NCI-H69 (cell line): ENCODE measurements at places on chromosomes 12 and 14.

DNA sequence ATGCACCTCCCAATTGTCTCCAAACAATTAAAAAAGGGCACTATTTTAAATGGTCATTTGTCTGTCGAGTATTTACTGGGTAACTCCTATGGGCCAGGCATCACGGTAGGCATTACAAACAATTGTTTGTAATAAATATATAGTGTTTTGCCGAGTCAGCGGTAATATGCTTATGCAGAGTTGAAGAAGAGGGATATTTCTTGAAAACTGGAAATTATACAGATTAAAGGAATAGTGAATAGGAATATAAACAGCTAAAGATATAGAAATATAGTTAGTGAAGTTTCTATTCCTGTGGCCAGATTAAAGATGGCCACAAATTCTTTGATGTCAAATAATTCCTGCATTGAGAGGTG is 13.5 kb upstream of the CRADD start:
- no peak for DNase-seq

DNA sequence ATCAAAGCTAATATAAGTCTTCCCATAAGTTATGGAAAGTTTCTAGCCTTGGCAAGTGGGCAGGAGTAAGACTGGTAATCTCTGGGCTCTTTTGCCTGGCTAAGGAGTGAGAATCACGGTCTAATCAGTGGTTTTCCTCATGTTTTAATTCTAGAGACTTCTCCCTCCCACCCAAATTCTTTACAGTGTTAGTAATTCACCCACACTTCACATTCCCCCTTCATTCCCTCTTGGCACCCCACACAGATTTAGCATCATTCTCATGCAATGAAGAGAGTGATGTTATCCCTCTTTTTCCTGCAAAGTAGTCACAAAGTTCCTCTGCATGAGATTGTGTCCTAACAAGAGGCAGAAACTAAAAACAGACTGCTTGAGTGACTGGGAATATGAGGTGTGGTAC is 28.6 kb upstream of the CACNA2D4 start:
- no peak for DNase-seq

- no peak for DNase-seq
Measured at GRCh38 chr12:98738539-98738938, 93.4 kb downstream of the APAF1 start.

DNA sequence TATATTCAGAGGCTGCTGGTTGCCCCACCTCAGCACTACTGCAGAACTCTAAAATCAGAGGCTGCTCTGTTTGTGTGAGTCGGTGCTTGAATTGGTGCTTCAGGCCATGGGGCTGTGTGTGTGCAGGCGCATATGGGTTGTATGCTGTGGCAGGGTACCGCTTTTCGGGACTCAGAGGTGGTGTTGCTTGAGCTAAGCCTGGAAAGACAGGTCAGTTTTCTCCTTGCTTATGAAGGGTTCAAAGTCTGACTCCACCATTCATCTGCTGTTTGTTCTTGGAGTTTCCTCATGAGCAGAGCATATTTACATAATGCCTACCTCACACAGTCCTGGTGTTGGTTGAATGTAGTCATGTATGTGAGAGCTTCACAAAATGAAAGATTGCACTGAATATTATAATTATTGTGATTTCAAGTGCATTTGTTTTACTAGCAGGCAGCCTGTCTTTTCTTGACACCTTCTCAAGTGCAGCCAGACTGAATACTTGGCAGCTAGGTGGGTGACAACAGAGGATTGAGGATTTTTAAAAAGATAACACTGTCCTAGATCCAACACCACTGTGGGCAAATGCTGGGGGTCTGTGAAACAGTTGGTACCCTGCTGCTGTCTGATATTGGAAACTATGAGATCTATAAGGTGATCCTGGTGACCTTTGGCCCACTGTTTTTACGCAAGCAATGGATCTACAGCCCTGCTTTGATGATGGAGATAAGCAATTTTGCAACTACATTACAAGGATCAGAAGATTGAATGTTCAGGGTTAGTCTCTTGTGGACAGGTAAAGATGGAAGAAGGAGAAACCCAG is 1.0 kb upstream of the ANG start:
- no peak for DNase-seq
